ENCODE measurements at places on chromosomes 1 and 21. TPM values are rescaled to one million over a fixed set of nuclear protein-coding genes. Genes with fewer than 3 reads are reported as not detected.

CSMD2 gene
- total RNA-seq = 1.9 TPM

SV2A gene
- 3.4 TPM for total RNA-seq

XKR8 gene
- total RNA-seq = 4.4 TPM

CLCA1 gene
- not detected for total RNA-seq

SPRR2A gene
- 3.5 TPM for total RNA-seq

- DNase-seq = no peak
Observed at GRCh38 chr1:236228411-236228810, 53.3 kb downstream of the ERO1B start.

GRCh38 chr1:214321705-214322453, 40.9 kb downstream of the SMYD2 start:
- DNase-seq = no peak

- DNase-seq = no peak
Observed at GRCh38 chr21:37149411-37149810, 76.4 kb downstream of the TTC3 start.

GRCh38 chr21:44344541-44345183, 5.5 kb upstream of the CFAP410 start:
- no peak for DNase-seq

DNA sequence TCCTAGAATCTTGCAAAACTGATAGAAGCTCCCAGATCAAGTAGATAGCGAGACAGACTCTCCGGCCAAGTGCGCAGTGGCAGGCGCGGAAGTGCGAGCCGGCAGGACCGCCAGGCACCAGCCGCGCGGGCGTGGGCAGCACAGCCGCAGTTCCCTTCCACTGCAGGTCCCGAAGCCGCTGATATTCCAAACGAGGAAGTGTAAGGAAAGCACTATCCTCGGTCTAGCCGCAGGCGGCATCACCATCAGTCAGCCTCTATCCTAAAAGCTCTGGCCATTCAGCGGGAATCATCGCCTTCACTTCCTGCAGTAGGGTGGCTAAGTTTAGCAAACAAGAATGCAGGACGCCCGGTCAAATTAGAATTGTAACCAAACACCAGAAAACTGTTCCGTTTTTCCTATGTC, 710 bp downstream of the GLRX2 start:
- DNase-seq = peak; percentile 36

DNA sequence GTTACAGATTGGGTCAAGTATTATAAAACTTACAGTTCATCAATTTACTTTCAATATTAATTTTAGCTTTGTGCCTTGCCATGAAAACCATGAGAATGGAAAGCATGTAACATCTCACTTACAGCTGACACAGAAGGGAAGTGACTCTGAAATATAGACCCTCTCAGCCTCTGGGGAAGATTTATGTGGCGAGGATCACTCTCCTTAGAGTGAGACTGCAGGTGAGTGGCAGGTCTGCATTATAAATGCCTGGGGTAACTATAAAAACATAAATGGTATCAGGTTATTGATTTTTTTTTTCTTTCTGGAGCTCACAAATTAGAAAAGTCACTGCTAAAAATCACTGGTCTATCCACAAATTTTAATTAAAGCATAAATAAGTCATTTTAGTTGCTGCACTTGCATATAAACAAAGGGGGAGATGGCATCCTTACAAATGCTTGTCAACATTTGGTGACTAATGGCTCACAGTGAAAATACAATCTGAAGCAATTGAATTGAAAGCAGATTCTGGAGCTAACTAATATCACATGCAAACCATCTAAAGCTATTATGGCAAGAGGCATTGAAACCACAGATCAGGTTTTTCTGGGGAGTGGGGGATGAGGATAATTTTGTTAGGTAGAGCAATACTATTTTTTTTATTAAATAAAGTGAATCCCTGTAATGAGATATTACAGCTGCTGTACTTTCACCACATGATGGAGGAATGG, 200.9 kb downstream of the TM2D1 start:
- DNase-seq = no peak

- peak; percentile 89 for DNase-seq
Observed at GRCh38 chr1:224212618-224213061, 29.6 kb downstream of the DEGS1 start.

DNA sequence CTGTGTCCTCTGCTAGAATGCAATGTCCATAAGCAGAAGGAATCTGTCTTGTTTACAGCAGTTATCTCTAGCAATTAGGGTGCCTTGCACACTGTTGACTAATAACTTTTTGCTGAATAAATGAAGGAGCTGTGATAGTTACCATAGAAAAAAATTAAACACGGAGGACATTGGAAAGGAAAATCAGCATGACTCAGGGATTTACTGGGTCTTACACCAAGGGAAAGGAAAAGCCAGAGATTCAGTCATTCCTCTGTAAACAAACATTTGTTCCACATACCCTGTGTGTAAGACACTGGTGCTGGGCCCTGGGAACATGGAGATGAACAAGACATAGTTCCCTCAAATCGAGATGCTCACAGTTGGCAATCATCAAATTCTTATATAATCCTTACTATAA, 183.3 kb downstream of the PTGER3 start:
- no peak for DNase-seq
